ENCODE measurements at places on chromosomes 7 and 10.

DNA sequence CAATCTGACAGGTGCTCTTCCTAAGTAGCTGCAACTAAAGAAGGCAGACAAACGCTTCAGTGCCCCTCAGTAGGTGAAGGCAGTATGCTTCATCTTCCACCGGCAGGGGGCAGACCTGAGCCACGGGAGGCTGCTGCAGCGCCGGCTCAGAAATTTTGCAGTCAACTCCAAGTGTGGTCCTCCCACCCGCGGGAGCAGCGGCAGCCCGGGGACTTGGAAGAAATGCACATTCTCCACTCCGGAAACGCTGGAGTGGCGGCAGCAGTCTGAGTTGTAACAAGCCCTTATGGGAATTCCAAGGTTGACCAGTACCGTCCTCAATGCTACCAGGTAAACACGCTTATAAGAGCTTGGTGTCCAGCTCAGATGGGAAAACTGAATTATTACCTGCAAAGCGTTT is 3.4 kb downstream of the IGFBP3 start:
- peak; percentile 67 for DNase-seq

- DNase-seq: no peak
Measured at GRCh38 chr7:132002343-132002968, 446.0 kb upstream of the PODXL start.

DNA sequence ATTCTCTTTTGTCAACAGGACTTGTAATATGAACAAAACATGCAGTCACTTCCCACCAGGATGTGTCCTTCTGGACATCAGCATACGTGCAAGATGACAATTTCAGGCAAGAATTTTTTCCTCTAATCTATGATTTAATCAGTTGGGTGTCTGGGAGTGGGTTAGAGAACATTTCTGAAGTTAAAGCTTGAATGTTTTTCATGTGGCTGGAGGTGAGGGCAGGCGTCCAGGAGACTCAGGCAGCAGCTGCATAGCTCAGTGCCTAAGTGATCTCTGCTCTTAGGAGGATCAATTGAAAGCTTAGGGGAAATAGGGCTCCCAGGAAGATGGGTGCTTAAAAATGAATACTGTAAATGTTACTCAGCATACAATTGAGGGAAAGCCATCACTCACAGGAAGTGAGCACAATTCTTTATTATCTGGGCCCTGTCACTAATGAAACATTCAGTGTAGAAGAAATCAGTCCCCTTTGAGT is 457.6 kb upstream of the KLF6 start:
- DNase-seq: no peak

DNA sequence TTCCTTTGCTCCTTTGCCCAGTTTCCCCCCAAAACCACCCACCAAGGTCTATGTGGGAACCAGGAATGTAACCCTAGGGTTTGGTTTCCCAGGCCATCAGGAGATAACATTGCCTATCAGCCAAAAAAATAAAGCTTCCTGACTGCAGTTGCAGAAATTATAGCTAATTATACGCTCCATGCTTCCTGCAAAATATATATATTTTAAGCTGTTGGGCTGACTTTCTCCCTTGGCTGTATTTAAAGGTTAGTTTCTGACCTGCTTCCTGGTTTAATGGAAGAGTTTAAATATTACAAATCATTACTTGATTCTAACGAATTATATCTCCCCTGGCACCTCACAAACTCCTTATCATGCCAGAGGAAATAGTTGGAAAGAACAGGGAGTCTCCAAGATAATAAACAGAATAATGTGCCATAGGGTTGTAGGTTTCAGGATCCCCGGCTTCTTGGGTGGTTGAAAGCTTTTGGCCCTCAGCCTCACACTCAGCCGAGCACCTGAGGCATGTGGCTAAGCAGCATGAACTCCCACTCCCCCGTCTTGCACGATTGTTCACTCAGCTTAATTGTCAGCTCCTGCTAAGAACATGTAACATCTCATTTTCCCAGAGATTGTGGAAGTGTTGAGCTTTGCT is 79.9 kb downstream of the FZD1 start:
- no peak for DNase-seq

DNA sequence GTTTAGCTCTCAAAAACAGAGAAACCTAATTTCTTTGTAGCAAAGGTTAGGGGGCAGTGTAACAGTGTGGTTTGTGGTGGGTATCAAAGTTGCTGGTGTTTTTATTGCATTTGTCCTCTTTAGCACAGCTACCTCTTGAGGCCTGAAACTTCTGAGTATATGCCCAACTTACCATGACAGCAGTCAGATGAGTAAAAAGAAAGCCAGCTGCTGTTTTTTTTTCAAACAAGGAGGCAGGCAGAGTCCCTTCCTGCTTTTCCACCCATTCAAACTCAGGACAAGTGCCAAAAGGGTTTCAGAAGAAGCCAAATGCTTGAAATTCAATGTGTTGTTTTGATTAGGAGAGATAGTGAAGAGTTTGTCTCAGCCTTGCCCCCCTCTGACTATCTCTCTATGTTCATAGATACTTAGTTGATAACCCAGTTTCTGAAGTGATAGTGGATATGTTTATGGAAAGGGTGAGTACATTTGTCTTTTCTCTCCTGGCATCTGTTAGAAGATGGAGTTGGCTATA is 23.1 kb downstream of the GBF1 start:
- DNase-seq: no peak

GRCh38 chr10:61975391-61975932 is 74.0 kb downstream of the ARID5B start:
- no peak for DNase-seq

GRCh38 chr10:21953585-21954057 is 49.9 kb downstream of the DNAJC1 start:
- DNase-seq: no peak

GRCh38 chr7:105672801-105673200 is 91.5 kb upstream of the EFCAB10 start:
- DNase-seq: no peak

DNA sequence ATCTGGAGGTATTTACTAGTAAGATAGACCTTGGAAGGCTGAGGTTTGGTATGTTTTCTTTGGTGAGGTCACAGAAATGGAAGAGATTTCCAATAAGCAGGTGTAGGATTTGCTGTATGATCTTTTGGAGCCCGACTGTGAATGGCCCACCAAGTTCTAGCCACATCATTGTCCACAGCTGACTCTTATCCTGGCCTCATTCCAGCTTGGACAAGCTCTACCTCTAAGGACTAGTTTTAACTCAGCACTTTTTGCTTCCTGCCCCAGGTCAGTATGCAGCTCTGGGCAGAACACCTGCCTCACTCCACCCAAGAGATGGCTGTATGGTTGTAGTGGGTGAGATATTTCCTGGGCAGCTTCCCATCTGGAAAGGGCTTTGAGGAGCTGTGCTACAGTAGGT is 6.1 kb upstream of the CPA4 start:
- DNase-seq: no peak

- no peak for DNase-seq
Measured at GRCh38 chr7:80230327-80230726, 95.7 kb downstream of the GNAI1 start.

GRCh38 chr10:120086066-120086465 is 193.5 kb downstream of the SEC23IP start:
- no peak for DNase-seq

DNA sequence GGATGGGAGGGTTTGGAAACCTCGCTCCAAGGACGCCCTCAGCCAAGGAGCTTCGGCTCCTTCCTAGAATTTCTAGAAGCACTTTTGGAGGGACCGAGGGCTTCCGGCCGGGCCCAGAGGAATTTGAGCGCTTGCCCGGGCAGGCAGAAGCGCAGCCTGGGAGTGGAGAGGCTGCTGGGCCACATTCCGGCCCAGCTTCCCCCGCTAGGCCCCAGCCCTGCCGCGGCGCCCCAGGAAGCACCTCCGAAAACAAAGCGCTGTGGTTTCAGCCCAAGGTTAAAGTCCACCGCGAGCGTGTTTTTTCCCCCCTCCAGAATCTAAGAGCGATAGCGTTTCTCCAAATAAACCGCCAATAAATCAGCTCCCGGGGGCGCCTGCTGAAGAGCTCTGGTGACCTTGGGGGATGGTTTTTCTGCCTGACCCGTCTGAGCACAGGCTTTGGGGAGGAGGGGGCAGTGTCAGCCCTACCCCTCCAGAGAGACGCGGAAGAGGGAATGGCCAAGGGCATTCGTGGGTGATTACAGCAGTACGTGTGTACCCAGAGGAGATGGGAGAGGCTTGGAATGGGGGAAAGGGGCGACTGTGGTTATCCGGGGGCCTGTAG is 5.7 kb upstream of the TNRC18 start:
- DNase-seq: peak; percentile 49

- DNase-seq: no peak
Measured at GRCh38 chr10:80202934-80203834, 2.2 kb downstream of the ANXA11 start.

DNA sequence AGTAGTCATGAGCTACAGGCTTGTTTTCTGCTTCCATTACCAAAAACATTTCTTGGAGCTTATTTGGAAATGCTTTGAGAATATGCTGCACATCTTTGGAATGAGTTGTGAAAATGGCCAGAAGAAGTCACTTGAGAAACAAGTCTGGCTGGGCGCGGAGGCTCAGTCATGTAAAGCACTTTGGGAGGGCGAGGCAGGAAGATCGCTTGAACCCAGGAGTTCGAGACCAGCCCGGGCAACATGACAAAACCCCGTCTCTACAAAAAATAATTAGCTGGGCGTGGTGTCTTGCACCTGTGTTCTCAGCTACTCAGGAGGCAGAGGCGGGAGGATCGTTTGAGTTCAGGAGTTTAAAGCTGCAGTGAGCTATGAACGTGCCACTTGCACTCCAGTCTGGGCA is 882 bp upstream of the CHCHD1 start:
- no peak for DNase-seq

DNA sequence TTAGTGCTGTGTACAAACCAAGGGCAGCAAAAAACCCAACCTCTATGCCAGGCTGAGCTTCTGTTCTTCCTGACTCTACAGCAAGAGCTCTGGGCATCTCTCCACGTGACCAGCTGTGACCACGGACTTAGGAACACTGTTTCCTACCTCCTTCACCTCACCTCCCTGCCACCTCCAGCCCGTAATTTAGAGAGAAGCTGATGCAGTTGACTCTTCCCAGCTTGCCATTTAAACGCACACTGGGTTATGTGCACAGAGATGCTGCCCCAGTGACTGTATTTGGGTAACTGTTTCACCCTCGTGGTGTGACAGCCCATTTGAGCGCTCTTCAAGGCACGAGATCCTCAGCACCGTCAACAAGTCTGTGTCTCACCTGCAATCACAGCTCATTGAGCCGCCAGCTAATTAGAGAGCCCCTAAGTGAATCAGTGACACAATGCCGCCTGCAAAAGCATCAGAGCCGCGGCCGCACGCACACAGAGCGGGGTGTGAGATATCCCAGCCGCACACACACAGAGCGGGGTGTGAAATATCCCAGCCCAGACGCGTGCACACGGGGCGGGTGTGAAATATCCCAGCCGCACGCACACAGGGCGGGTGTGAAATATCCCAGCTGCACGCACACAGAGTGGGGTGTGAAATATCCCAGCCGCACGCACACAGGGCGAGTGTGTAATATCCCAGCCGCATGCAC is 319.7 kb downstream of the PTPRN2 start:
- no peak for DNase-seq

Data from nucleus accumbens (tissue), 56 donors.